ENCODE measurements at places on chromosomes 2 and 18.
A peak's percentile ranks its signal among the peaks of the same experiment; 100 is the strongest.

GRCh38 chr18:21853775-21854552 is 113.4 kb downstream of the MIB1 start:
- DNase-seq = no peak

DNA sequence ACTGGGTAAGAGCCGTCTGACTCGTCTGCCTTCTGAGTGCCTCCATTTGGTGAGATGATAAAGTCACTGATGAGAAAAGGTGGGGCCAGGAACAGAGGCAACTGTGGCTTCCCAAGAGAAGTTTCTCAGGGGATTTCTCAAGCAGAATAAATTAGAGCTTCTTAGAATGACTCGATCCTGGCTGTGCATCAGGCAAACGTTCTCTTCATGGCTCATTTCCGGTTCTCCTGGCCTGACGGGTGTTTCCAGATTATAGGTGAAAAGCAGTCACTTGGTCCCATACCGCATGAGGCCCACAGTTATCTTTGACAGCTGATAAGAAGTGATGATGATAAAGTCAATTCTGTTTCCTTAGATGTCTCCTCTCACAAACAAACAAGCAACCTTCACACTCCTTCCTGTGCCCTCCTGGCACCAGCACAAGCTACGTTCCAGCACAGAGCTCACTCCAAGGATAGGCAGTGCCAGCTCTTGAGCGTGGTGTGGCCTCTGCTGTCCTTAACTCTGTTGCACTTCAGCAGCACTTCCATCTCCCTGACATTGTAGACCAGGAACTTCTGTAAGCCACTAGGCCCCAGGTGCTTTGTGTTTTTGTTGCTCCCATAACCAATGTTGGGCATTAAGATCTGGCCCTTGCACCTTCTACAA is 37.8 kb upstream of the KCNF1 start:
- DNase-seq = no peak

DNA sequence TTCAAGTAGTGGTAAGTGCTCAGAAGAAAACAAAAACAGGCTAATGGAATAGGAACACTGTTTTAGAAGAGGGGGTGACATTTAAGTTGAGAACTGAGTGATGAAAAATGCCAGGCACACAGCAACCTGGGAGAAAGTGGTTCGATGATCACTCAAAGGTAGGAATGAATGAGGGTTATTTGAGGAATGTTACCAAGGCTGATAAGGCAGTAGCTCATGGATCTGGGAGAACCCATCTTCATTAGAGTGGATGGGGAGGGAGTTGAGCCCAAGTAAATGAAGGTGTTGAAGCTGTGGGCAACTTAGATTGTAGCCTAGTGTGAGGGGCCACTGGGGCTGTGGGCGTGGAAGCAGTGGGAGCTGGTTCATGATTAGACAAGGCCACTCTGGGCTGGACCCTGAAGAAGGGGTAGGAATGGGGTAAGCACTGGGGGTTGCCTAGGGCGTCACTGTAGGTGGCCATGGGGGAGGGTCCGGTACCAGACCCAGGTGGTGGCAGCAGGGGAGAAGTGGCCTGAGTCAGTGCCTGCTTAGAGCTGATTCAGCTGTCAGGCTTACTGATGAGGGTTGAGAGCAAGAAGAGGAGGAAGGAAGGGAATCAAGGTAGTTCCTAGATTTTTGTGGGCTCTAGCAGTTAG is 22.5 kb upstream of the LYPD6B start:
- DNase-seq = no peak

- no peak for DNase-seq
Measured at GRCh38 chr2:8324164-8324856, 357.5 kb upstream of the ID2 start.

DNA sequence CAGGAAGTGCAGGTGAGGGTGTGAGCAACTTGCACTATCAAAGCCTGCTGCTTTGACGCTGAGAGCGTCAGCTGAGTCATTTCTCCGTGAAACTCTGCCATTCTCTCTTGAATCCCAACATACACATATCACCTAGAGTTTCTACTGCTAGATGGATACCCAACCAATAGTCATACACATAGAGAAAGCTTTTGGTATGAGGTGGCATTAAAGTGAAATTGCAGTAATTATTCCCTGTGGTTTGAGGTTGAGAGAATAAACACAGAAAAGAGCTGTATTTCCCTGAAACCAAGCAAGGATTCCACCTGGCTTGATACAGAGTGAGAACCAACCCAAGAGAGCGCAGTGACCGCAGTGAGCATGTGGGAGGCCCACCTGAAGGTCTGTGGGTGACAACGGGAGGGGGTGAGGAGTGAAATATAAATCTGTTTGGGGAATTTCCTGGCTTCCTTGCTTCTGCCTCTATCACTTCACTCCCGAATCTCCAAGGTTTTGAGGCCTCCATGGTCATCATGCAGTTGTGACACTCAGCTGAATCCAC is 28.8 kb upstream of the TMEM18 start:
- DNase-seq = peak; percentile 48

- DNase-seq = no peak
Measured at GRCh38 chr2:46574457-46575355, 95.3 kb downstream of the TMEM247 start.

DNA sequence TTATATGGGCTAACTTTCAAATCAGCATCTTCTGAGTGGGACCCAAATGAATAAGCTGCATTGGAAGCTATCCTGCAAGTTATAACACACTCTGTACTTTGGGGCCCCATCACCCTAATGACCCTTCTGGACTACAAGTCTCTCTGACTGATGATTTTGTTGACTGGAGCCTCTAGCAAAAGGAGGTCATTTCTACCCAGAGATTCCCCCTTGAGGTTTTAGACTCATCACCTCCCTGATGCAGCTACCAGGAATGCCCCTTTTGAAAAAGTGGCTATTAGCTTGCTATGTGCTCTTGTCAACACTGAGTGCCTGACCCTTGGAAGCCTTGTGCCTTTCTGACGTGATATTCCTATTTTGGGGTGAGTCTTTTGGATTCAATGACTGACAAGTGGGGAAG is 54.5 kb upstream of the NEMP2 start:
- no peak for DNase-seq

GRCh38 chr18:46712406-46712805 is 44.4 kb downstream of the ST8SIA5 start:
- no peak for DNase-seq

DNA sequence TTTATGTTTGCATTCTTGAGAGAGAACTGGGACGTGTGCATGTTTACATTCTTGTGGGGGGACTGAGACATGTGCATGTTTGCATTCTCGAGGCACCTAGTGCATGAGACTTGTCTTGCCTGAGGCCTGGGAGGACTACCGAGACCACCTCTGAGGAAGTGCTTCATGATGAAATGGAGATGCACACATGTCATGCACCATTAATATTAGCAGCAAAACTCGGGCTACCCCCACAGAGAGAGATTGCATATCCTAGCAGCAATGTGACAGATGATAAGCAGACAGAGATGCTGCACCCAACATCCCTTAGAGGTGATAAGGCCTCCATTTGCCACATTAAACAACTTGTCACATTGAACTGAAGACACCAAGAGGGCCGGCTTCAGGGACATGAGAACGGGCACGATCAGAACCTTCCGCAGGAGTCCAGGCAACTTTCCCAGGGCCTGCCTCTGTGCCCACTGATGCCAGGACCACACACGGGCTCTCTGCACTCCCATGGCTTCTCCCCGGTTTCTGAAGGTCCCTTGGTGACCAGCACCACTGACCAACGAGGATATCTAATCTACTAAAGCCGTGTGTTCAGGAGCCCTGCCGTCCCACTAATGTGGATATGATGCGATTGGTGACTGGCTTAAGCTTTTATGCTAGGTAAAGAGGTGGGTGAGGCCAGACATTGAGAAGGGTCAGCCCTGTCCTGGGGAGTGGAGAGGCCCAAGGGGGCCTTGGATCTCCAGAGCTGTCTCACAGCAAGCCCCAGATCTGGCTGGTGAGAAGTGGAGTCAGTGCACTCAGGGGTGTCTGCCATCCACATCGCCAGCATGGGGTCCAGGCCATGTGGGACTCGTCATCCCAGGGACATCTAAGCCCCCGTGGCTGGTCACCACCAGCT is 208.3 kb downstream of the NDUFA10 start:
- no peak for DNase-seq

DNA sequence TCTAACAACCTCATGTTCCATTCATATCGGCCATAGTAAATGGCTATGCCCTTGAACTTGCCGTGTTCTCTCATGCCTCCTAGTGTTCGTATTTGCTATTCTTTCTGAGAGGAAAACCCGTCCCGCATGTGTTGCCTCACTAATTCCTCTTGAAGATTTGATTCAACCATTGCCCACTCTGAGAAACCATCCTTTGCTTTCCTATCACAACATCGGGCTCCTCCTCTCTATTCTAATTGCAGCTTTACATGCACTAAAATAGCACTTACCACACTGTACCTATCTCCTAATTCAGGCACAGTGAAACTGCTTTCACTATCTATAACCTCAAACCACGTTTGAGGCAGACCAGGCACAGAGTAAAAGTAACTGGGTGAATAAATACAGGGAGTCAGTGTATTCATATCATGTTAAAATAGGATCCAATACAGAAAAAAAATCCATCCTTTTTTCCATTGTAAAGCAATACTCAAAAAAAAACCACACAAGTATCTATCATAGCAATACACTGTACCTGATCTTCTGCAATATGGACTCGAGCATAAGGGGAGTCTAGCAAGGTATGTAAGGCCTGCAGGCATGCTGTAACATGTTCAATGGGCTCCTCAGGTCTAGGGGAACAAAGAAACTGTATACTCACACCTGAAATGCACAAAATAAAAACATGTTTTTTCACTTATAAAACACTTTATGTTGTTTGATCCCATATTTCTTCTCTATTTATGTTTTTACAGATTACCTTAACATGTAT is 39.0 kb upstream of the STRN start:
- no peak for DNase-seq

DNA sequence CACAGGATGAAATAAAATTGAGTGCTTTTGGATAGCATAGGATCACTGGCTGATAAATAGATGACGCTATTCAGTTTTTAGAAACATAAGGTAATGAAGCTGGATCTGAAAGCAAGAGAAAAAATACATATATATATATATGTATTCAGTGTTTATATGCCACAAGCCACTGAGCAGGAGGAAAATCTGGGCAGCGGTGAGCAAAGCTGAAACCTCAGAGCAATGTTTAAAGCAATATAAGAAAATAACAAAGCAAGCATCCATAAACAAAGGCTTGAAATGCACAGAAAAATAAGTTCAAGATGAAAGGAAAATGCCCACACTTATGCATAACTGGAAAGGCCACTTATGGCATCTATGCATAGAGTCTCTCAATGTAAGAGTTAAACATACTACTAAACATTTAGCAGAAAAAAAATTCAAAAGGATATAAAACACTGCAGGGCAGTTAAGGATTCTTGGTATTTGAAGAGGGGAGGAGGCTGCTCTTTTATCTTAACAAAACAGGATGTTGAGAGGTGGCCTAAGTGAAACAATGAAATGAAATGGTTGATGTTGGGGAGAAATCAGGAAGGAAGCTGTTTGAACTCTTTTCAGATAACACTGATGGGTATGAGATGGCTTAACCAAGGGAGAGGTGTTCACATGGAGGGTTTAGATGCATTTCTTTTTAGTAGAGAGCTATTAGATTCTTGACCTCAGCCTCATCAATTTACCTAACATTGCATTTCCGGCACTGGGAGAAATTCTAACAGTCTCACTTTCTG is 129.1 kb downstream of the ARHGAP15 start:
- DNase-seq = no peak

DNA sequence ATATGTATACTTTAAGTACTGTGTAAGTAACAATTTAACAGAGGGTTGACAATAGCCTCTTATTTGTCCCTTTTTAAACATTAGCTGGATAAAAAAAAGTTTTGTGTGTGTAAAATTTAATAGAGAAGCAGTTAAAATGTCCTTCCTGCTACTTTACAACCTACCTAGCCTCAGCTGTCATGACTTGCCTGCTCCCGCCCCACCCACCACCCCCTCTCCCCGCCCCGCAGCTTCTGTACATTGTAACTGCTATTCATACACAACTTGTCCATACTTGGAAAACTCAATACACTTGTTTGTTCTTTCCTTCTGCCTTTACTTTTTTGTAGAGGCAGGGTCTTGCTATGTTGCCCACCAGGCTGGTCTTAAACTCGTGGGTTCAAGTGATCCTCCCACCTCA is 19.5 kb downstream of the RELCH start:
- no peak for DNase-seq

DNA sequence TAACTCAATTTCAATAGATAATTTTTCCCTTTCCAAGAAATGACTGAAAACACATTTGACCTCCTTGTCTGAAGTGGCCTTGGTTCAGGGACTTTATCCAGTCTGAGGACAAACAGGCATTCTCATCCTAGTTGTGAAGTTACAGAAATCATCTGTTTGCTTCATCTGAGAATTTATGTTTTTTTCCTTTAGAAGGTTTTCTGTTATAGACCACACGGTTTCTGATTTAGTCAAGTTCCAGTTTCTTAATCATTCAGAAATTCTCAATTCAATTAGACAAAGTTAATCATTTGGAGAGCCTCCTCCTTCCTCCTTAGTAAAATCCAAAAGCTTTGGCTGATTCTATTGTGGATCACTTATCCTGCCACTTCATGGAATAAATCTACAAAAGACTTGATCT is 60.9 kb downstream of the ICOS start:
- DNase-seq = no peak

- DNase-seq = no peak
Measured at GRCh38 chr2:223740679-223741078, 96.7 kb downstream of the AP1S3 start.

- peak; percentile 71 for DNase-seq
Measured at GRCh38 chr2:111168528-111169239, 48.0 kb downstream of the BCL2L11 start.

DNA sequence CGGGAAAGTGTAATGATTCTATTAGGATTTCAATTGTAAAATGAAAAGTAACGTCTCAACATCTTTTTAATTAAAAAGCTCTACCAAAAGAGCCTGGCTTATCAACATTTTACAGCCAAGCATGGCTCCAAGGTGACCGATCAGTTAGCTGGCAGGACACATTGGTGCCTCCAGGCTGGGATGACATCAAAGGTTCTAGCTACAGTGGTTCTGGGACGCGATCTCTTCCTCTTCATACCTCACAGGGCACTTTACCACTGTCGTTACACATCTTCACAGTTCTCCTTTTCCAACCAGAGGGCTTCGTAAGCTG is 693 bp downstream of the ORC2 start:
- DNase-seq = no peak

DNA sequence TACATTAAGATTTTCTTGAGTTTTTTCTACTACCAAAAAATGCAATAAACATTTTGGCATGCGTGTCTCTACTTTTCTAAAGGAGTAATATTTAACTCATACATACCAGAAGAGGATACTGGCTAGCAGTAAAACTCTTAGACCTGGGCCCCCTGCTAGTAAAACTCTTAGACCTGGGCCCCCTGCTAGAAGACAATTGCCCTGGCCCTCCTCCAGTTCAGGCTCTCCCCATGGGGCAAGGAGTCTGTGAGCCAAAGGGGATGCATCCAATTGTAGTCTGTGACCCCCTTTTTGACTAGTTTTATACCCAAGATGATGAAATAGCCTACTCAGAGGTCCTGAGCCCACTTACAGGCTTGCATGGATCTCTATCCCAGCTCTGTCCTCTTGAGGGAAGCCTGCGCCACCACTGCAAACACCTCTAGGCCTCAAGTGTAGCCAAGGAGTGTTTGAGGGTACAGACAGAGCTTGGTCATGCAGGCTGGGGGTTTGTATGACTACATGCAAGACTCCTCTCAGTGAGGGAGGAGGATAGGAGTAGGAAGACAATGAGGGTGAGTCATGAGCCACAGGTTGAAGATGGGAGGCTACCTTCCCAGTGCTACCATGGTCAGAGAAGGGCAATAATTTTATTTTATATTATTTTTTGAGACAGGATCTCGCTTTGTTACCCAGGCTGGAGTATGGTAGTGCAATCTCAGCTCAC is 45.2 kb upstream of the PGAP1 start:
- no peak for DNase-seq
